SK-N-SH (cell line): ENCODE measurements at places on chromosomes 1 and 21. TPM values are rescaled to one million over a fixed set of nuclear protein-coding genes. Genes with fewer than 3 reads are reported as not detected.

The SLC6A9 gene
- polyA plus RNA-seq: 3.6 and 3.9 TPM in 2 replicates

GRCh38 chr1:88701275-88701674, 17.2 kb downstream of the PKN2 start:
- no peaks in the 10 kb centered on the region for H3K36me3 ChIP-seq

GRCh38 chr1:167669209-167670124, 39.4 kb downstream of the RCSD1 start:
- no peaks in the 10 kb centered on the region for H3K27me3 ChIP-seq
- DNase-seq: no peak
- H3K4me3 ChIP-seq: no peak overlapping the region
- 0 out of 2 replicates have a peak, but pooled peaks cover 6% of the 10 kb centered on the region for H3K4me1 ChIP-seq
- no peaks in the 10 kb centered on the region for H3K36me3 ChIP-seq

The DCDC2B gene
- polyA plus RNA-seq: not detected in 2 replicates

The PHGDH gene
- 30.2 and 30.9 TPM in 2 replicates for polyA plus RNA-seq

DNA sequence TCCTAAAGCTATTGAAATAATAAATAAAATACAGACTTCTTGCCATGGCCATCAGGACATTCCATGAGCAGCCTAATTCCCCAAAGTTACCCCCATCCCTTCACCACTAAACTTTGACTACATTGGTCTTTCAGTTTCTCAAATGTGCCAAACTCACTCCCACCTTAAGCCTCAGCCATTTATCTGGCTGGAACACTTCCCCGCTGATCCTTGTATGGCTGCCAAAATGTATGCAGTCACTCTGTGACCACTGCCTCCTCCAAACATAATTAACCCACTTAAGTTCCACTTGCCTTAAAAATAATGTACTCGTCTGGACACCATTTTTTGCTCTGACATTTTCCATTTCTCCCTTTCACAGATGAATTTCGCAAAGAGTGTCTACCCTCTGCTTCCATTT, 407.4 kb downstream of the NTNG1 start:
- no peak overlapping the region for H3K4me3 ChIP-seq
- no peak for DNase-seq
- no peak overlapping the region for H3K27ac ChIP-seq
- no peaks in the 10 kb centered on the region for H3K36me3 ChIP-seq
- H3K27me3 ChIP-seq: no peaks in the 10 kb centered on the region

DNA sequence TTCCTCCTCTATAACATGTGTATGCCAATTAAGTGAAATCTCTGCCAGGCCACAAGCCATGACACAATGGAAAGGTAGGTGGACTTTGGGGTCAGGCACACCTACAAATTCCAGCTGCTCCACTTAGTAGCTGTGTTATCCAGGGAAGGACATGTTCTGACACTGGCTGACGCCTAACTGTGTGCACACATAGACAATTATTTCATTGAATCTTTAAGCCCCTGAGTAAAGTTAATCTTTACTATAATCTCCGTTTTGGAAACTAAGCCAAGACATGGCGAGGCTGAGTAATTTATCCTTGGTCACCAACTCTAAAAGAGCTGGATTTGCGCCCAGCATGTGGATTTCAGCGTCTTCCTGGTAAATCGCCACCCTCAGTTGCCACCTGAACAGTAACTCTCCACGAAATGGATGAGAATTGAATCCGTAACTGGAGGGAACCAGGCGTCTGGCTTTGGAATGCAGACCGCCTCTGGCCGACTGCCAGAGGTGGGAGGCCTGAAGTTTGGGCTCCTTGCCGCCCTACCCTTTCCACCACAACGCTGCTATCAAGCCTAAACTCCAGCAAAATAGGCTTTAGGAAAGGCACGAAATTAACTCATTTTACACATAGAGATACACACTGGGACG, 888 bp upstream of the SNRPE start:
- H3K27ac ChIP-seq: peak overlapping the region; percentile 39; the same call in 1 of the 2 replicates
- H3K27me3 ChIP-seq: no peaks in the 10 kb centered on the region

The ODF2L gene
- polyA plus RNA-seq: 5.3 and 7.9 TPM in 2 replicates

GRCh38 chr1:31084782-31085569, 19.5 kb upstream of the PUM1 start:
- H3K36me3 ChIP-seq: no peaks in the 10 kb centered on the region
- H3K4me1 ChIP-seq: no peaks in the 10 kb centered on the region
- no peaks in the 10 kb centered on the region for H3K27me3 ChIP-seq
- H3K27ac ChIP-seq: no peak overlapping the region
- no peak overlapping the region for H3K4me3 ChIP-seq
- DNase-seq: peak; percentile 24

The CLCA1 gene
- not detected in 2 replicates for polyA plus RNA-seq

DNA sequence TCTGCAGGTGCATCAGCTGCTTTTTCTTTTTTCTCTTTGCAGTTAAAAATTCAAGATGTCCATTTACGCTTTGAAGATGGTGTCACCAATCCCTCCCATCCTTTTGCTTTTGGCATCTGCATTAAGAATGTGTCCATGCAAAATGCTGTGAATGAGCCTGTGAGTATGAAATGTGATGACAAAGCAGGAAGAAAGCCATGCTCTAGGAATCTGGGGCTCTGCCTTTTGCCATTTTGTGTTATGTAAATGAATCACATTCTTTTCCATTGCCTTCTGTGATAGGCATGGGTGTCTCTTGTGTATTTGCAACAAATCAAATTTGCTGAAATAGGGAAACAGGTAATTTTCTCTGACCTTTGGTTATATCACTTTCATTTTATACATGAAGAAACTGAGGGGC, 19.4 kb downstream of the VPS13D start:
- H3K36me3 ChIP-seq: peaks cover 14% of the 10 kb centered on the region
- H3K4me1 ChIP-seq: no peaks in the 10 kb centered on the region
- H3K27ac ChIP-seq: no peak overlapping the region
- no peaks in the 10 kb centered on the region for H3K27me3 ChIP-seq
- no peak overlapping the region for H3K4me3 ChIP-seq
